ENCODE measurements at places on chromosomes 12 and 14.

GRCh38 chr14:71629765-71630492 lies 302.3 kb upstream of the RGS6 start:
- no peak for DNase-seq

GRCh38 chr12:3520711-3521110 lies 29.7 kb downstream of the PRMT8 start:
- no peak for DNase-seq

DNA sequence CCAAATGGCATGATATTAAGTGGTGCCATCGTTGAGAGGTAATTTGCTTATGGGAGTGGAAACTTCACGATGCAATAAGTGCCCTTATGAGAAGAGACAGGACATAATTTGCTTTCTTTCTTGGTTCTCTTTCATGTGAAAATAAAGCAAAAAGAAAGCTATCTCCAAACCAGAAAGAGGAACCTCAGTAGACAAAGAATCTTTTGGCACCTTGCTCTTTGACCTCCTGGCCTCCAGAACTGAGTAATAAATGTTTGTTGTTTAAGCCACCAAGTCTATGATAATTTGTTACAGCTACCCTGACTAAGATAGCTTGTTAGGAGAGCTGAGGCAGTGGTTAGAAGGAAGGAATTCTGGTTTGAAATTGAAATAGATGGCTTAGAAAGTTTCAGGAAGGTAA lies 39.6 kb downstream of the CCER1 start:
- no peak for DNase-seq

DNA sequence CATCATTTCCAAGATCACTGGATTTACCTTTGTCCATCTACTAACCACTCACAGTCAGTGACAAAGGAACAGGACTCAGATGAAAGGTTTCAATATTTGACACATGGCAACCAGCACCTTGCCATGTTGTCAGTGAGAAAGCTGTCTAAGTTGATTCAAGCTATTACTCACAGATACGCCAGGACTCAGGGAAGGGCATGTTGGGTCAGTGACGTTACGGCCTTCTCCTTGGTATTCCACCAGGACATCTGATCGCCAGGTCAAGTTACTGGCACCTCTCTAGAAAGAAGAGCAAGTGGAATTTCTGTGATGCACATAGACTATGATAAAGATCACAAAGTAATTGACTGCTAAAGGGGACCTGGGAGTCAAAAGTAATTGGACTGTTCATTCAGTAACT lies 36.4 kb downstream of the GNS start:
- DNase-seq: no peak

DNA sequence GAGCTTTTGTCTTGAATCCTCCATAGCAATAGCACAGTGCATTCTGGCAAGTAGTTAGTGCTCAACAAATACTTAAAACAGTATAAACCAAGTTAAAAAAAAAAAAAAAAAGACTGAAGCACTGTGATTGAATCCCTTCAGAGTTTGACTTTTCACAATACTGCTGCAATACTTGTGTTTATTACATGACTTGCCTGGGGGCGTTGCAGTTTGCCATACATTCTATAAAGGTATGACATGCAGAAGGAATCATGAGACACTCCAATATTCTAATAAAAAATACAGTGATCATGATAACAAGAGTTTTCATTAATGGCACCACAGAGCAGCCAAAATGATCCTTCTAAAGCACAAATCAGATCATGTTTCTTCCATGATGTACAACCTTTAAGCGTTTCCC lies 205.0 kb upstream of the CDKN3 start:
- DNase-seq: no peak

Measured in stimulated activated CD8-positive, alpha-beta memory T cell treated with anti-CD3 and anti-CD28 coated beads, Interleukin-4, amount 100 ng/mL, for 1 hour (primary cell).